Activated T-cell treated with anti-CD3 and anti-CD28 coated beads for 4 hours (primary cell): ENCODE measurements at places on chromosomes 1 and 21.

GRCh38 chr21:33067457-33067856, 2.5 kb upstream of the OLIG1 start:
- DNase-seq: no peak

DNA sequence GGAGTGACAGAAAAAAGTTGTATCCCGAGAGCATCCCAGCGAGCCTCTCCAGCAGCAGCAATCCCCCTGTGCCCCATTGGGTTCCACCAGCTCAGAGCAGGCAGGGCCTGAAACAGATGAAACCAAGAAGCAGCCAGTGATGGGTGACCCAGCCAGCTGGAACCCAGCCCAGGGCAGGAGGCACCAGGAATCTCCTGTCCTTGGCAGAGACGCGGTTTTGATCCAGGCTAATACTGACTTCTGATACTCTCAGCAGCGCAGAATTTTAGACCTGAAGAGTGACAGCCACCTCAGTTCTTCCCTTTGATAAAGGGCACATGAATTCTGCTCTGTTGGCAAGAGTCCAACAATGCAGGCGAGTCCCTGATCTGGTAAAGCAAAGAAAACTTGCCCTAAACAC, 11.4 kb upstream of the OLIG1 start:
- DNase-seq: no peak

DNA sequence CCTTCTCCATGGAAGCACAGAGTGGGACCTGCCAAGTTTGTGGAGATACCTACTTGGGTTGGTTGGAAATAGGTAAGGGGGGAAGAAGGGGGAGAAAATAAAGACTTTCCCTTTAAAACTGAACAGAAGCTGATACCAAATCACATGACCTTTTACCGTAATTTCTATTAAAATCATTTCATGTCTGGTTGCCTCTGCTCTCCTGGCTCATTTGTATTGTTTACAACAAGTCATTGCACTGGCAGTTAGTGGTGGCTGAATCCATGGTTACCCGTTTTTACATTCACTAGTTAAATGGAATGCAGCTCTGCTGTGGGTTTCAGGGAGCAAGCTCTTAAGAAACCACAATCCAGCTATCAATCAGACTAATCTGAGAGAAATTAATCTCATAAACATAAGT, 353.7 kb upstream of the ESRRG start:
- no peak for DNase-seq

DNA sequence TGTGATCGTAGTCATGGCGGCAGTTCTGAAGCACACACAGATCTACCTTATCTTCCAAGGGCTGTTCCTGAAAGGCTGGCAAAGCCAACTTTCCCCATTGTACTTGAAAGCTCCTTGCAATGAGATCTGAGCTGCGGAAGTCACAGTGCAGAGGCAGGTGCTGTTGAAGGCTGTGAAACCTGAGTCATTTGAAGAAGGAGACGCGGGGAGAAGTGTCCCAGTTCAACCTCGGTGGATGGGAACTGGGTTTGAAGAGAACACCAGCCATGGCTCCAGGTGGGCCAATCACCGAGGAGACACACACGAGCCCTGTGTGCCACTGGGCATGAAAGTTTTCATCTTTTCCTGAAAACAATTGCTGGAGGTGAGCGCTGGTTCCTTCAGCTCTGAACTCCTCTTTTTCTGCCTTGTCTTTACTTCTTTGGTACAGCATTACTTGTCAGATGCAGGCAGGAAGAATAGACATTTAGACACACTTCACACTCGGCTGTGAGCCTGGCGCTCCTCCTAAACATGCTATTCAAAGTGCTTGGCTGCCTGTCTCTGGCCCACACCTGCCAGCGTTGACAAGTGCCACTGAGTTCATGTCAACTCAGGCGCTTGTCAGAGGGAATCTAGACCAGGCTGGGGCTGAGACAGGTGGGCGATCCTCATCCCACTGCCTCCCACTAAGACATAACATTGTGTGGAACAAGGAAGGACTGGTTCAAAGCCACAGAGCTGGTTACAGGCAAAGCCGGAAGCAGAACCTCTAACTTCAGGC, 25.7 kb upstream of the PDE9A start:
- DNase-seq: no peak

DNA sequence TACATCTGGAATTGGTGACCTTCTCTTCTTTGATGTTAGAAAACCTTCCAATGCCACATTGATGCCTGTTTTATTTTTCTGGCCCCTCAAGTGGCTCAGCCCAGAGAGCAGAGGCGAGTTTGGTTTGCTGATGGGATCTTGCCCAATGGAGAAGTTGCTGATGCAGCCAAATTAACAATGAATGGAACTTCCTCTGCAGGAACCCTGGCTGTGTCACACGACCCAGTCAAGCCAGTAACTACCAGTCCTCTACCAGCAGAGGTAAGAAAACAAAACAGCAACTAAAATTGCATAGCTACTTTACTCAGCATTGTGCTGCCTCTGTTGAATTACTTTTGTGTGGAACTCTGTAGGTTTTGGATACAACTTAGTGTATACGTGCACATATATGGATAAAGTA, 97.6 kb downstream of the CC2D1B start:
- DNase-seq: no peak
